HAP-1 (cell line): ENCODE measurements at places on chromosomes 5 and 9.

GRCh38 chr5:180118391-180118791 lies 46.8 kb upstream of the RNF130 start:
- no peak for DNase-seq

GRCh38 chr9:2853517-2853916 lies 9.6 kb upstream of the PUM3 start:
- no peak for DNase-seq

- no peak for DNase-seq
These were observed 48.7 kb upstream of the TGFBR1 start for GRCh38 chr9:99056186-99056585.

GRCh38 chr5:147554261-147554817 lies 44.5 kb upstream of the DPYSL3 start:
- no peak for DNase-seq

- DNase-seq = no peak
These were observed 154.6 kb upstream of the GHR start for GRCh38 chr5:42268630-42269029.
